Activated CD4-positive, alpha-beta T cell treated with anti-CD3 and anti-CD28 coated beads for 48 hours (primary cell): ENCODE measurements at places on chromosomes 2 and 18.

DNA sequence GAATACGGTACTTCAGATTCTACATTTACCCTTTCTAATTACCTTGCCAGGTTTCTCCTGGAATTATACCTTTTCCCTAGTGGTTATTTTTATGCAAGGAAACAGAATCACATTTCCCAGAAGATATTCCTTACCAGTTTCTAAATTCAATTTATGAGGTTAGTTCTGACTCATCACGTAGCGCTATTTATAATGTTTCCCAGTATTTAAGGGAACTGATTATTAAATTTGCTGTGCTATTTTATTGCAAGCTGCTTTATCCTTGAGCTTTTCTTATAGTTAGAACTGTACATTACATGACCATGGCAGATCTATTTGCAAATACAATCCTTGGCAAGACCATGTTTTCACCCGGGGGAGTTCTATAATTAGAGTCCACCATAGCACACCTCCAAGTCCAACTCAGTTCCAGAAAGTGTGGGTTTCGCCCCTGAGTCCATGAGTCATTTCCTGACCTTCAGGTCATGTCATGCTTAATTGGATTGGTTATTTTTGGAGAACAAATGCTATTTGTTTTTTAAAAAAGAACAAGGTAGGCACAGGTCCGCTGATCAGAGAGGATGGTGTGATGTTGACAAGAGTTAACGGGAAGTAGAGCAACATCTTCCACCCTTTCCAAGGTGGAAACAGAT is 126.6 kb downstream of the ZNF532 start:
- DNase-seq: peak; percentile 9

GRCh38 chr18:79684283-79684631 is 4.7 kb downstream of the CTDP1 start:
- peak; percentile 32 for DNase-seq

DNA sequence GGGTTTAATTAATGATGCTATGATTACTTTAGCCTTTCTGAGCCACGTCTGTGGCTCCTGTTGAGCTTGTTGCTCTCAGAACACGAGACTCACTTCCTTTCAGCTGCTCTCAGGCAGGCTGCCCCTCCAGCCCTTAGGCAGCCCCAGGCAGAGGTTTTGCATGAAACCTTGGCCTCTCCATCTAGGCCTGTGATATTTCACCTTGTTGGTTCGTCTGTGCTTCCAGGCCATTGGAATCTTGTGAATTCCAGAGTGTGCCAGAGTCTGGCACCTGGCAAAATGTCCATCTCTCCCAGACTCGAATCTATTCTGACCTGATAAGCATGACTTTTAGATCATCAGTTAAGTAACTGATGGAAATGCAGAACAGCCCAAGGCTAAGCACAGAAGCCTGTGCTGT is 254.1 kb downstream of the LOXHD1 start:
- DNase-seq: no peak

DNA sequence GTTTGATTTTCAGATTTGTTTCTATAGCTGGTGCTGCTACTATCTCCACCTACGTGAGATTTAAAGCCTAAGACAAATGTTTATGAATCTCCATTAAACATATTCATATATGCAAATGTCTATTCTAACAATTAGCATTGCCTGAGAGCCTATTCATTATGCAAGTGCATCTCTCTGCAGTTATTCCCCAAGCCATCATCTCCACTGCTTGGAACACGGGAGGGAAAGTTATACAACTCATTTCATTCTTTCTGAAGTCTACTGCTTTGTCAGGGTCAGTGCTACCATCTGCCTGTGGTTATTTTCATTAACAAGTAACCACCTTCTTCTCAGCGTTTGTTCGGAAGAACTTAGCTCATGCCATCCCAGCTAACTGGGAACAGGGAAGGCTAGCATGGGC is 188.8 kb upstream of the REV1 start:
- DNase-seq: no peak

- no peak for DNase-seq
Observed at GRCh38 chr2:230938516-230939065, 13.5 kb upstream of the GPR55 start.

DNA sequence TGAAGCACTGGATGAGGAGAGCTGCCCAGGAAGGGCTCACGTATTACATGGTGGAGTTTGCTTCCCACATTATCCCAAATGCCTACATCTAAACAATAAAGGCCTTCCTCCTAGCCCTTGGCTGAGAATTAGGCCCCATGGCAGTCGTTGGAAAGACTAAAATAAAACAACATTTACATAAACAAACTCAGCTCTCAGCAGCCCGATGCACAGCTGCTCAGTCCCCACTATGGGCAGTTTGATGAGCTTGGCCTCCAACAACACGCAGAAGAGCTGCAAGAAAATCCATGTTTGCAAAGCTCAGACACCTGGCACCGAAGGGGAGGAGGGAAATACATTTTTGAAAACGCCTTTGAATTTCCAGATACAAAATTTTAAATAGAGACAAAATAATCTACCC is 352.4 kb downstream of the EIPR1 start:
- DNase-seq: no peak

- DNase-seq: no peak
Observed at GRCh38 chr2:102603904-102604303, 15.4 kb upstream of the SLC9A2 start.
